ENCODE measurements at places on chromosomes 5 and 9.

DNA sequence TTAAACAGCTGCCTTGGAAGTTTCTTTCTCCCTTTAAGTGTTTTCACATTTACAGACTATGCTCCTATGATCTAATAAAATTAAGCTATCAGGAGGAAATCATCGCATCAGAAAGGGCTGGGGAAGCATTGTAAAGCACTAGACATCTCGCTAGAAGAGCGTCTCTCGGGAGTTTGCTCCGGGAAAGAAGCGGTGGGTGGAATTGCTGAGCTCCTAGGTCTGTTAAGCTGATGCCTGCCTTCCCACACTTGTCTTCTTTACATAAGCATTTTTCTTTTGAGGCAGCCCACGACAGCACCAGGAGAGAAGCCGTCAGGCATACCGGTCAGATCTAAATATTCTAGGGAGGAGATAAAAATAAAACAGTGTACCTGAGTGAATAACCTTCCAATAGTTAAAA is 541.7 kb upstream of the TUSC1 start:
- no peaks in the 10 kb centered on the region for H3K4me1 ChIP-seq
- DNase-seq, result no peak
- H3K4me3 ChIP-seq, result no peak overlapping the region
- peaks cover 2% of the 10 kb centered on the region for H3K36me3 ChIP-seq
- H3K27ac ChIP-seq, result no peak overlapping the region

DNA sequence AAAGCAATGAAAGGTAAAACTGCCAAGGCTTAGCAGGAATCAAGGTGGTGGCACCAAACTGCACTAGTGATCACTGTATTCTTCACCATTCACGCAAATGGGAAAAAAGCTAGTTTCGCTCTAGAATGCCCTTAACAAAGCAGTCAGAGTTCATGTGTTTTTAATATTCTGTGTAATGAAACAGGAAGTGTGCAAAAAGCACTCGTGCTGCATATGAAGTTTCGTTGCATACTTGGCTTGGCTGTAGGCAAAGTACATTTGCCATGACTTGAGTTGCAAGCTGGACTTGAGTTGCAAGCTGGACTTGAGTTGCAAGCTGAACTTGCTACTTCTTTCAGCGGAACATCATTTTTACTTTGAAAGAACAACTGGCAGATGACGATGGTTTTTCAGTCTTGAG is 55.4 kb downstream of the FOXI1 start:
- no peak overlapping the region for H3K4me3 ChIP-seq
- no peaks in the 10 kb centered on the region for H3K36me3 ChIP-seq
- no peaks in the 10 kb centered on the region for H3K27me3 ChIP-seq
- no peak overlapping the region for H3K27ac ChIP-seq

DNA sequence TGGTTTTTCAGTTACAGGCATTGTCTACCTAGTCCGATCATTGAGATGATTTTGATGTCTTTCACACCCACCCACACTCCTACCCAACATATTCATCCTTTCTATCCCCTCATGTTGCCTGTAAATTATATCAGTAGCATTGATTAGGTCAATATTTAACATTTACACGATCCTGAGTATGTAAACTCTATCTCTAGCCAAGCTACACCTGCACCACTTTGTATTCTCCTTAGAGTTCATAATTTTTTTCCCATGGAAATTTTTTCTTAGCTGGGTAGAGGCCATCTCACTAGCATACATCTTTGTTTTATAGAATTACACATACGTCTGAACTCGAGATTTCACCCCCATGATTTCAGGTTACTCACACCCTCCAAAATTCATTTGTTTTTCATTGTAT is 30.6 kb downstream of the GCNT4 start:
- no peak for DNase-seq
- H3K36me3 ChIP-seq, result no peaks in the 10 kb centered on the region
- H3K27ac ChIP-seq, result no peak overlapping the region
- H3K4me3 ChIP-seq, result no peak overlapping the region

- no peaks in the 10 kb centered on the region for H3K36me3 ChIP-seq
- H3K27me3 ChIP-seq, result peaks cover 15% of the 10 kb centered on the region
- no peaks in the 10 kb centered on the region for H3K4me1 ChIP-seq
- H3K4me3 ChIP-seq, result no peak overlapping the region
- no peak overlapping the region for H3K27ac ChIP-seq
Observed at GRCh38 chr9:32136700-32137339, 247.6 kb upstream of the ACO1 start.

DNA sequence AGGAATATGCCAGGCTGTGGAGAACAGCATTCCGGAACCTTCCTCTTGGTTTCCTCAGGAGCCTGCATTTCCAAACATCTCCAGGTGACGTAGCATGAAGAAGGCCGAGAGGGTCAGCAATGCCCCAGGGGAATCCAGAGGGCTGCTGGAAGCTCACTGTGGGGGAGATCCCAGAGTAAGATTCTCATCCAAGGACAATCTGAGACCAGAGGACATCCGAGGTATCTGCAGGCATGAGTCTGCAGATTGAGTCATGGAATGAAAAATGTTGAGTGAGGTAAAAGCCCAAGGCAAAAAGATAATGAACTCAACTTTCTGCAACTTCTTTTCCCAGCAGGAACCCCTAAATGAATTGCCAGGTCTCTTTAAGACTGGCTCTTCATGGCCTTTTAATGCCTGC is 73.5 kb downstream of the KIF4B start:
- no peak overlapping the region for H3K4me3 ChIP-seq
- H3K4me1 ChIP-seq, result peaks cover 34% of the 10 kb centered on the region
- no peak for DNase-seq
- H3K36me3 ChIP-seq, result no peaks in the 10 kb centered on the region
- no peaks in the 10 kb centered on the region for H3K27me3 ChIP-seq

All from mesothelial cell of epicardium (in vitro differentiated cells).